ENCODE measurements at places on chromosomes 13 and 19. TPM values are rescaled to one million over a fixed set of nuclear protein-coding genes. Genes with fewer than 3 reads are reported as not detected.

GRCh38 chr19:29337029-29337428 lies 124.1 kb upstream of the UQCRFS1 start:
- no peak for DNase-seq

DNA sequence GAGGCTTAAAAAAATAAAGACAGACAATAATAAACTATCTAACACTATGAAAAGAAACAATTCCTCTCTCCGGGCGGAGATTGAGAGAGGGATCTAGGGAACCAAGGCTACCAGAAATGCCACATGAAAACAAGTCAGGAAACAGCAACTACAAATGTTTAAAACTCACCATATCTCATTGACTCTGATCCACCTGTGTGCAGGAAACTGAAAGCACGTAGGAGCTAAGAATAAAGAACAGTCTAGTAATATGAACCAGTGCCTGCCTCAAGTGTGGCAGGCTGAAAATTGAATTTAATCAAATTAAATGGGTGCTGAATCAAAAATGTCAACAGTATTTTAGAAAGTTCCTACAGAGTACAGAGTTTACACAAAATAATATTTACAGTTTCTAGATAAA lies 1701.0 kb downstream of the SLITRK5 start:
- DNase-seq = no peak

DNA sequence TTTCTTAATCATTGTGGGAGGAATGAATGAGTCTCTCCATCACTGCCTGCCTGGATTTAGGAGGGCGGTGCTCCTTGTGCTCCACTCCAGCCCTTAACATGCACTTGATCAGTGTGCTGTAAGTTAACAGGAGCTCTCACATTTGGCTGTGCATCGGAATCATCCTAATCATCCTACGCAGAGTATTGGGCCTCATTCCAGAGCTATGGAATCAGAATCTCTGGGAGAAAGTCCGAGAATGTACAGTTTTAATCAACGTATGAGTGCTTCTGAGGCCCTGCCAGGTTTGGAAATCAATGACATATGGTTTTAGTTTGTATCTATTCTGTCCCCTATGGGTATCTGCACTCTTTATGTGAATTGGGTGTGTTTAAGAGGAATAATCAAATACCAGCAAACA lies 34.9 kb upstream of the DCLK1 start:
- DNase-seq = no peak

- DNase-seq = peak; percentile 43
Measured at GRCh38 chr19:46746281-46747057, at the start of gene STRN4. Gene STRN4, minus strand, starts transcription at chr19:46746450. Its CDS starts 20 bp downstream, at chr19:46746430.

- DNase-seq = no peak
Measured at GRCh38 chr19:16012552-16012951, 63.7 kb upstream of the TPM4 start.

- DNase-seq = no peak
Measured at GRCh38 chr19:13959141-13959961, 7.0 kb downstream of the DCAF15 start.

DNA sequence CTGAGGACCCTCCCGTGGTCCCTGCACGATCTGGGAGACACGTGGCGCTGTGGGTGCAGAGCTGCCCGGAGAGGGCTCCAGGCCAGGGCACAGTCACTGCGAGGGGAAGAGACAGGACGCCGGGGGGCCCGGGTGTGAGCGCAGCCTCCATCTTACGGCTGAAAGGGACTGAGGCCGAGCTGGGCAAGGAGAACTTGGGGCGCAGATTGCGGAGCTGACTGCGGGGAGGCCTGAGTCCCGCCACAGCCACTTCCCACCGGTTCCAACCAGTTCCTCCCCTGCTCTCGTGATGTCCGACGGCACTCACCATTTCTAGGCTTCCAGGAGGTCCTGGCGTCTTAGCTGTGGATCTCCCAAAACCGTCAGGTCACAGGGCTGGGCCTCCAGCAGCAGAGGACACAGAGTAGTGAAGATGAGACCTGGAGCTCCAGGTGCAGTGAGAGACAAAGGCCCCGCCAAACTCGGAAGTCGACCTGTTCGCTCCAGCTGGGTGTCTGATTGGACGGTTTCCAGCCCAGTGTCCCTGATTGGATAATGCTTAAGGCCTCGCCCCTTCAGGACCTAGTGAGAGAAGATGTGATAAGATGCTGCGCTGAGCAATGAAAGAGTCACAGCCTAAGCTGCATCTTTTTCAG lies 4.8 kb upstream of the ZNF253 start:
- DNase-seq = no peak

GRCh38 chr13:32080328-32080744 lies 48.8 kb downstream of the FRY start:
- DNase-seq = no peak

GRCh38 chr13:27201661-27202060 lies 30.1 kb upstream of the USP12 start:
- DNase-seq = no peak

DNA sequence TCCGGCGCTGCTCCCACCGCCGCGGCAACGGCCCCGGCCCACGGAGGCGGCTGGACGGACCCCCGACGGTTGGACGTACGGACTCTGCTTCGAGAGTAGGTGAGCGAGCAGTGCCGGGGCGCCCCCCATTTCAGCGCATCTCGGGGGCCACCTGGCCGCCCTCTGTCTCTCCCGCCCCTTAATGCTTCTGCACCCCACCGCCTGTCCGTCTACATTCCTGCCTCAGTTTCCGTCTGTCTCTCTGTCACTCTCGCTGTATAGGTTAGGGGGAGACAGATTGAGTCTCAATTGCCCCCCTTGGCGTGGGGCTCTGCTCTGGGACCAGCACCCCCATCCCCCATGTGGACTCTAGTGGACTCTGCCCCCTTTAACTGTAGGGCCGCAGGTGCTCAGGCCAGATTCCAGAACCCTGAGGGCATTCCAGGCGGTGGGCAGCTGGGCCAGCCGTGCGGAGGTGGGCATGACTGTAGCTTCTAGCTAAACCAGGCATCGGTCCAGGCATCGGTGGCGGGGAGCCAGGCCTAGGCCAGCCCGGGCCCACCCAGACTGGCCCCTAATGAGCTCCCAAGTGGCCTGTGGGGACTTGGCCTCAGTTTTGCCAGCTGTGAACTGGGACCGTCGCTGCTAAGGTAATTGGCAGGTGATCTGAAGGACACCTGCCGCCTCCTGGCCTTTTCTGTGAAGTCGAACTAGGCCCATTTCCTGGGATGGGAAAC lies 373 bp downstream of the TNFAIP8L1 start:
- no peak for DNase-seq

- DNase-seq = no peak
Measured at GRCh38 chr19:55358943-55359908, 3.8 kb downstream of the GARIN5B start.

GRCh38 chr13:112062571-112063570 lies 4.1 kb upstream of the SOX1 start:
- DNase-seq = no peak

- no peak for DNase-seq
Measured at GRCh38 chr13:37884026-37884425, 14.5 kb upstream of the TRPC4 start.

- DNase-seq = no peak
Measured at GRCh38 chr19:30227012-30227621, 145.1 kb upstream of the ZNF536 start.

DNA sequence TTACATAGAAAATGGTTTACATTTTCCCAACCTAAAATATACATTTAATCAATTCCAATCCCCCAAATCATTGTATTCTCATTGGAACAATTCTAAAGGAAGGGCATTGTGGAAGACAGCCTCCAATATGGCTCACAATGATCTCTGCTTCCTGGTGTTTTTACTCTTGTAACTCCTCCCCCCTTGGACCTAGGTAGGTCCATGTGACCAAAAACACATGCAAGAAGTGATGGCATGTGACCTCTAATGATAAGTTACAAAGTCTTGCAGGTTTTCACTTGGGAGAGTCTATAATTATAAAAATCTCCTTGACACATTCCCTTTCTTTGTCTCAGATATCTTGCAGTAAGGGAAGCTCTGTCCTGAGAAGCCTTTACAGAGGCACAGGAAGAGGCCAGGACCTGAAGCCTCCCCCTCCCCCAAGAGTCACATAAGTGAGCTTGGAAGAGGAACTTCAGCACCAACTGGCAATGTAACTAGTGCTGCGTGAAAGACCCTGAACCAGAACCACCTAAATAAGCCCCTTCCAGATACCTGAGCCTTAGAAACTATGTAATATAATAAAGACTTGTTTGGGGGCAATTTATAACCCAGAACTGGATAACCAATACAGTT lies 816.2 kb upstream of the ATXN8OS start:
- DNase-seq = no peak

- no peak for DNase-seq
Measured at GRCh38 chr13:32390048-32390447, 37.9 kb downstream of the N4BP2L1 start.

- no peak for DNase-seq
Measured at GRCh38 chr13:41956272-41956671, 4.6 kb downstream of the VWA8 start.

- no peak for DNase-seq
Measured at GRCh38 chr19:16371540-16371986, 46.9 kb downstream of the KLF2 start.

Gene PGLYRP2
- total RNA-seq = not detected

Gene ZNF43
- 3.1 TPM for total RNA-seq

Gene EDNRB
- total RNA-seq = 0.99 TPM

Gene SRRM5
- under 0.01 TPM for total RNA-seq

Gene PLIN4
- 5.3 TPM for total RNA-seq

Gene ALG5
- 30.3 TPM for total RNA-seq

Gene KCNJ14
- 0.50 TPM for total RNA-seq
